Transverse colon (tissue), 4 donors: ENCODE measurements at places on chromosomes 11 and 22. TPM values are rescaled to one million over a fixed set of nuclear protein-coding genes. Genes with fewer than 3 reads are reported as not detected.

The AMOTL1 gene
- total RNA-seq = 14.3 TPM

DNA sequence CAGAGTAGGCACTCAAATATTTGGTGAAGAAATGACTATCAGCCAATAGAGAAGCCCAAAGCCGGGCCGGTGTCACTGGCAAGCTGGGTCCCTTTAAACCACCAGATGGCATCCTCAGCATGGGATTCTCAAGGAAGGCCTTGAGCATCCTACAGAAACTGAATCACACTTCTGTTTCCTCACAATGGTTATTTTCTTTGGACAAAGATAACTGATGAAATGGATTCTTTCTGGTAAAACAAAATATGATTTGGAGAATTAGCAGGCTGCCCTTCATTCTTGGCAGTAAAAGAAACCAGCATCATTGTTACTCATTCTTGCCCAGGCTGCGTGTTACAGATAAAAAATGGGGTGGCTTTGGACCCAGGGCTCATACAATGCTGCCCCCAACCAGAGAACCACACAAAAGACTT is 30.3 kb upstream of the ASPHD2 start:
- H3K36me3 ChIP-seq = no peaks in the 10 kb centered on the region
- peaks cover 20% of the 10 kb centered on the region for H3K27me3 ChIP-seq
- DNase-seq = peak; percentile 57
- no peak overlapping the region for H3K4me3 ChIP-seq
- no peak overlapping the region for H3K27ac ChIP-seq

DNA sequence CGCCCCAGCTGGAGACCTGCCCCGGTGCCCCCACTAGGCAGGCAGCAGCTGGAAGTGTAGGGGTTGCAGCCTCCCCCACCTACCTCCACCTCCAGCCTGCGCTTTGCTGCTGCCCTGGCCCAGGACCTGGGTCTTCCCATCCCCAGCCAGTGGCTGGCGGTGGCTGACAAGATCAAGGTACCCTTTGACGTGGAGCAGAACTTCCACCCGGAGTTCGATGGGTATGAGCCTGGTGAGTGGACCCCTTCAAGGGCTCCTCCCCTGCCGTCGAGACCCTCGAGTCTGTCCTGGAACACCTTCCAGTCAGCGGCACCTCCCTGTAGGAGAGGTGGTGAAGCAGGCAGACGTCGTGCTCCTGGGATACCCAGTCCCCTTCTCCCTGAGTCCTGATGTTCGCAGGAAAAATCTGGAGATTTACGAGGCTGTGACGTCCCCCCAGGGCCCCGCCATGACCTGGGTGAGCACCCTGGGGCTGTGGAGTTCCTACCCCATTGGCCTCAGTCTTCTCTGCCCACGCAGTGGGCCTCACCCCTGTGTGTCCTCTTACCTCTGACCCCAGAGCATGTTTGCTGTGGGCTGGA is 4.4 kb downstream of the PGGHG start:
- H3K4me3 ChIP-seq = no peak overlapping the region
- H3K27ac ChIP-seq = no peak overlapping the region
- no peak for DNase-seq
- H3K4me1 ChIP-seq = peaks cover 16% of the 10 kb centered on the region
- H3K27me3 ChIP-seq = peaks cover 9% of the 10 kb centered on the region

- DNase-seq = no peak
- no peaks in the 10 kb centered on the region for H3K36me3 ChIP-seq
- H3K4me1 ChIP-seq = peaks cover 2% of the 10 kb centered on the region
These were observed 17.6 kb downstream of the PRDM11 start for GRCh38 chr11:45163956-45164575.

The RAG2 gene
- total RNA-seq = not detected

The GPHA2 gene
- 6.0 TPM for total RNA-seq

DNA sequence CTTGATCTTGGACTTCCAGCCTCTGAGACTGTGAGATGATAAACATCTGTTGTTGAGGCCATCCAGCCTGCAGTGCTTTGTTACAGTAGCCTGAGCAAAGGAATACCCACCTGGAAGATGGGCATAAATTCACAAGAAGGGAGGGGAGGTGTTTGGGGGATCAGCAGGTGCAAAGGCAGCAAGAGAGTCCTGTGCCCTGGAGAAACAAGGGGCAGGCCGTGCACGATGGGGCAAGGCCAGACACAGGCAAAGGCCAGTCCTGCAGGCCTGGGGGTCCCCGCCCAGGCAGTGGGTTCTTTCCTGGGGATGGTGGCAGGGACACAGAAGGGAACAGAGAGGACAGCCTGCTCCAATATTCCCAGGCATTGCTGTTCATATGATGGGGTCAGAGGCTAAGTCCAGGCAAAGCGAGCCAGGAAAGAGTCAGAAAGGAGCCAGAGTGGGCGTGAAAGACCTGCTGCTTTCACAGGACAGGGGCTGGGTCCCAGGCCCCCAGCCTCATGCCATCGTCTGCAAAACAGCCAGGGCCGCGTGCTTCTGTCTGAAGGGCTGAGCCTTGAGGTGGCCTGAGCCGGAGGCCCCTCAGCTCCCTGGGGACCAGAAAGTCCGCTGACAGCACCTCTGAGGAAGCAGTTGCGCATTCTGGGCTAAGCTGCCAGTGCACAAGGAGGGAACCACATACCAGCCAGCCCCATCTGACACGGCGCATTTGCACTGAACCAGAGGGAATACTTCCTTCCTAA is 48.8 kb downstream of the MYEOV start:
- DNase-seq = no peak
- no peaks in the 10 kb centered on the region for H3K4me1 ChIP-seq
- H3K36me3 ChIP-seq = no peaks in the 10 kb centered on the region

DNA sequence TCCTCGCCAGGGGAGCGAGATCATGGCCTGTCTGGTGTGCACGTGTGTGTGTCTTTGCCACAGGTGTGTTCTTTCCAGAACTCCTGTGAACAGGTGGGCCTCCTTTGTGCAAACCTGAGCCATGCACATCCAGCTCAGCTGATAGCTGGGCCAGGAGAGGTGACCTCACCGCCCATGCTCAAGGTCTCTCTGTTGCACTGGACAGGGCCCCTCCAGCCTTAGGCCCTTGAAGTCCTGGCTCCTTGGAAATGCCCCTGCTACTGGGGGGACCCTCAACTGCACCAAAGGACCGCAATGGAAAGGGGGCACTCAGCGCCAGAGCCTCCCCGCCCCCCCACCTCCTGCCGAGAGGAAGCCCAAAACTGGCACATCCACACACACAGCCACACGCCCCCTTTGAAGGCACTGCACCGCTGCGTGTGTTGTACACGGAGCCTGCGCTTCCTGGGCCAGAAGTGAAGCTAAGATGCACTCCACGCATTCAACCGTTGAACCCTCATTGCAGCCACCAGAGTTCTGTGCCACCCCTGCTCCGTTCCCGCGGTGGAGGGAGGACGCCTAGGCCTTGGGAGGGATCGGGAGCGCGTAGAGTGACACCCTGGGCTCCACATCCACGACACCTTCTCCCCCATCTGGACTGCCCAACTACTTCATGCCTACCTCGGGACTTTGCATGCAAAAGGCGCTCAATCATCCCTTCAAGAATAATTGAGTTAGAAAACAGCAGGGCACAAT is 16.4 kb upstream of the IL2RB start:
- no peak overlapping the region for H3K27ac ChIP-seq
- no peak overlapping the region for H3K4me3 ChIP-seq
- no peaks in the 10 kb centered on the region for H3K27me3 ChIP-seq

The TTC36 gene
- total RNA-seq = 17.9 TPM

DNA sequence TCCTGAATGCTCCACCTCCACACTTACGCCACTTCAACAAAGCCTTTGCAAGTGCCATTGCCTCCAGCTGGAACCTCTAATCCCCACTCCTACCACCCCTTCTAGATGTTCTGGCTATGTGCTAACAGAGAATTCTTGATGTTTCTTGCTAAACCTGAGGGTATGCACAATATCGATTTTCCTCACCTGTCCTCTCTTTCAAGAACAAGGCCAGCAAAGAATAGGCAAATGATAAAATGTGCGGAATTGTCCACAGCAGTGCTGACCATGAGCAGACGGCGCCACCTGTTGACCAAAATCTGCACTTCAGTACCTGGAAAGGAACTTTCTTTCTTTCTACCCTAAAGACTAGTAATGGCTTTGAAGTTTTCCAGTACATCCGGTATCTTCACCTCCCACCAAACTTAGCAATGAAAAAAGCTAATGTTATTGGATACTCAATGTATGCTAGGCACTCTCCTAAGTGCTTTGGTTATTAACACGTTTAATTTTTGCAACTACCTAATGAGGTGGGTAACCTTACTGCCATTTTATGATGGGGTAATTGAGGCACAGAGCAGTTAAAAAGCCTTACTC is 3.4 kb downstream of the TIMM10 start:
- H3K27ac ChIP-seq = no peak overlapping the region
- no peaks in the 10 kb centered on the region for H3K27me3 ChIP-seq
- peaks cover 17% of the 10 kb centered on the region for H3K4me1 ChIP-seq
- H3K36me3 ChIP-seq = no peaks in the 10 kb centered on the region

- peaks cover 15% of the 10 kb centered on the region for H3K27me3 ChIP-seq
- peaks cover 6% of the 10 kb centered on the region for H3K4me1 ChIP-seq
- H3K4me3 ChIP-seq = no peak overlapping the region
These were observed 9.1 kb downstream of the NDUFV1 start for GRCh38 chr11:67615728-67616430.

- no peaks in the 10 kb centered on the region for H3K36me3 ChIP-seq
- no peak overlapping the region for H3K4me3 ChIP-seq
- no peak for DNase-seq
These were observed 32.6 kb downstream of the PRDM11 start for GRCh38 chr11:45178890-45179671.

- peaks cover 11% of the 10 kb centered on the region for H3K27me3 ChIP-seq
- no peak overlapping the region for H3K27ac ChIP-seq
- no peak overlapping the region for H3K4me3 ChIP-seq
- H3K4me1 ChIP-seq = peaks cover 35% of the 10 kb centered on the region
- DNase-seq = no peak
- no peaks in the 10 kb centered on the region for H3K36me3 ChIP-seq
These were observed 16.0 kb downstream of the FAM83F start for GRCh38 chr22:40010746-40011145.

- H3K27me3 ChIP-seq = no peaks in the 10 kb centered on the region
- H3K4me3 ChIP-seq = no peak overlapping the region
- H3K36me3 ChIP-seq = peaks cover 3% of the 10 kb centered on the region
These were observed 69.5 kb downstream of the DBX1 start for GRCh38 chr11:20090654-20091374.

DNA sequence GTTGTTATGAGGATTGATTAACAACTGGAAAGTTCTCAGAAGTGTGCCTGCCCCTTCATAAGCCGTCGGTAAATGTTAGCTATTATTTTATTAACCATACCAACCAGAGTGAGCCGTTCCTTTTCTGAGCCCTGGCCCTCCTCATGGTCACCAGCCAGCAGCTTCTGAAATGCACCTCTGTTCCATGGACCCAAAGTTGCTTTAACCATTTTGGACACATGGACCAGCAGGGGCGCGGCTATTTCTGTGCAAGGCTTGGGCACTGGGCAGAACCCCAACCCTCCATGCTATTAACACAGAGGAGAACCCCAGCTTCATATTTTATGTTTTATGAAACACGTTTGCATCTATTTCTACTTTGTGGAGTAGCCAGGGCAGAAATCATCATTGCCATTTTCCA is 18.6 kb upstream of the SCGB1A1 start:
- H3K27ac ChIP-seq = peak overlapping the region; percentile 85
- no peaks in the 10 kb centered on the region for H3K27me3 ChIP-seq
- DNase-seq = no peak
- H3K36me3 ChIP-seq = no peaks in the 10 kb centered on the region

DNA sequence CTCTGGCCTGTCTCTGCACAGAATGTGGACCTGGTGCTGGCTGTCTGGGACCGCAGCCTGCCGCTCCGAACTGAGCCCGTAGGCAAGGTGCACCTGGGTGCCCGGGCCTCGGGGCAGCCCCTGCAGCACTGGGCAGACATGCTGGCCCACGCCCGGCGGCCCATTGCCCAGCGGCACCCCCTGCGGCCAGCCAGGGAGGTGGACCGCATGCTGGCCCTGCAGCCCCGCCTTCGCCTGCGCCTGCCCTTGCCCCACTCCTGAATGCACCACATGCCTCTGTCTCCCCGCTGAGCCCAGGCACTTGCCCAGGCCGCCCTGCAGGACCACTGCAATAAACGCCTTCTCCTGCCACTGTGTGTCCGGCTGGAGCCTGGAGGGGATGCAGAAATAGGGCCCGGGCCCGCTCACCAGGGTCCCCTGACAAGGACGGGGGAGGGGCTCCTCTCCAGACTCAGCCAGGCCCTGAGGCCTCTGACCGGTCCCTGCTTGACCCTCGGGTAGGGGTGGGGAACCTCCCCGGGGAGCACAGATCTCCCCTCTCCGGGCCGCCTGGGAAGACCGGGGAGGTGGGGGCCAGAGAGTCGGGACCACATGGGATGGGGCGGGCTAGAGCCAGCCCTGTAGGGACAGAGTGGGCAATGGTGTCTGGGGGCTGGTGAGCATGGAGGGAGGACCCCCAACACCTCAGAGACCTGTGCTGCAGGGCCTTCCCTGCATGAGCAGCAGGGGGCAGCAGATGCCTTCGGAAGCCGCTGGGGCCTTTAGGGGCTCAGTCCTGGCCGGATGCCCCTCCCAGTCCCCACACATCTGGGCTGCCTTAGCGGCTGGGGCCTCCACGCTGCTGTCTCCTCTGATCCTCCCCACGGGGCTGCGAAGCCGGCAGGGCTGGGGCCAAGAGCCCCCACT is 1.4 kb upstream of the TNNI2 start:
- no peaks in the 10 kb centered on the region for H3K27me3 ChIP-seq
- no peak overlapping the region for H3K4me3 ChIP-seq
- no peak overlapping the region for H3K27ac ChIP-seq
- DNase-seq = peak; percentile 76
- no peaks in the 10 kb centered on the region for H3K36me3 ChIP-seq

The LRRC51 gene
- total RNA-seq = 5.1 TPM
